ENCODE measurements at places on chromosomes 13 and 19. TPM values are rescaled to one million over a fixed set of nuclear protein-coding genes. Genes with fewer than 3 reads are reported as not detected.

Gene ZNF763
- 1.7 TPM for total RNA-seq

Gene MUC16
- total RNA-seq, result not detected

Gene MAB21L1
- not detected for total RNA-seq

Gene MKNK2
- 205 TPM for total RNA-seq

Gene VSTM2B
- total RNA-seq, result not detected

Gene CRTC1
- total RNA-seq, result 8.9 TPM

Gene CNFN
- not detected for total RNA-seq
